Myocyte (in vitro differentiated cells): ENCODE measurements at places on chromosomes 5 and 9. TPM values are rescaled to one million over a fixed set of nuclear protein-coding genes. Genes with fewer than 3 reads are reported as not detected.

FANCG gene
- total RNA-seq, result 6.1 and 8.7 TPM in 2 replicates

CNTNAP3 gene
- 0.26 and 0.37 TPM in 2 replicates for total RNA-seq

C5orf46 gene
- total RNA-seq, result not detected in 2 replicates

LRRC19 gene
- not detected in 2 replicates for total RNA-seq

CNTNAP3B gene
- 0.03 and 0.05 TPM in 2 replicates for total RNA-seq

FLT4 gene
- total RNA-seq, result 0.75 and 2.4 TPM in 2 replicates

DNA sequence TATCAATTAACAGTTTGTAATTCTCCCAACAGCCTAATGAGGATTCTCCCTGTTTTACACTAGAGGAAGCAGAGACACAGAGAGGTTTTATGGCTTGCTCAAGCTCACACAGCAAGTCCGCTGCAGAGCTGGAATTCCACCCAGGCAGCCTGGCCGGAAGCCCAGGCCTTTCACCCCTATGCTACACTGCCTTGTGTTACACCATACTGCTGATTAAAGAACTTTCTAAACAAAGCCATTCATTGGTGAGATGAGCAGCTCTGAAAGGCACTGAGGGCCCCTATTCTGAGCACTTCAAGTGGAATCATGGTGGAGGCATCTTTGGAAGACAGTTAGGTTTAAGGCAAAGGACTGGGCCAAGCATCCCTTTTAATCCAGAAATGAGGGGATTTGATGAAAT, 14.7 kb upstream of the LARP1 start:
- DNase-seq, result no peak

DNA sequence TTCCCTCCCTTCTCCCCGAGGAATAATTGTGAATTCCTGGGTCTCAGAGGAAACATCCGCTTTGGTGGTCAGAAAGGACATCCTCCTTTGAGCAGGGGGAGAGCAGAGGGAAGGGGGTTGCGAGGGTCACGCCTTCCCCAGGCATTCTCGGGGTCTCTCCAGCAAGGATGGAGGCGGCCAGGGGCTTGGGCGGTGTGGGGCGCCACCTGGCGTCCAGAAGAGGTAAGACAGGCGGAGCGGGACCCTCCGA, 129.1 kb downstream of the KCNIP1 start:
- DNase-seq, result no peak

DNA sequence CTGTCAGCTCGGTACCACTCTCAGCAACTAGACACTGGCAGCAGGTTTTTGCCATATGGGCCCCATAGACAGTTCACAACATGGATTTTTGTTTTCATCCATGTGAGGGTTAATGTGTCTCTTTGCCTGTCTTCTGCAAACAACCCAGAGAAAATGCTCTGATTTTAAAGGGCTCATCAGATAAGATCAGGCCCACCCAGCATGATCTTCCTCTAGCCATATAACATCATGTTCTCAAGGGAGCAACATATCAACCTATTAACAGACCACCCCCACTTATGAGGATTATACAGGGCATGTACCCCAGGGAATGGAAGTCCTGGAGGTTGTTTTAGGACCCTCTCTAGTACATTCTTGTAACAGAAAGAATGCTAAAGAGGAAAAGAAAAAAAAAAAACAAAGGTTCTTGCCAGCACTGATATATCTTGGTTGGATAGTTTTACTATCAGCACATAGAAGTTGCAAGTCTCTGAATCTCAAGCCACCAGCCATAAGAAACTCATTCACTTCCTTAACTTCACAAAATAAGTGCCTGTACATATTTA, 1015.1 kb downstream of the TLE4 start:
- DNase-seq, result no peak

- no peak for DNase-seq
These were observed 8.2 kb upstream of the OR13D1 start for GRCh38 chr9:104686081-104686480.

GRCh38 chr9:125493384-125493783, 213.6 kb downstream of the MAPKAP1 start:
- DNase-seq, result no peak

GRCh38 chr9:116998305-116998704, 311.2 kb downstream of the TRIM32 start:
- DNase-seq, result peak; percentile 63

DNA sequence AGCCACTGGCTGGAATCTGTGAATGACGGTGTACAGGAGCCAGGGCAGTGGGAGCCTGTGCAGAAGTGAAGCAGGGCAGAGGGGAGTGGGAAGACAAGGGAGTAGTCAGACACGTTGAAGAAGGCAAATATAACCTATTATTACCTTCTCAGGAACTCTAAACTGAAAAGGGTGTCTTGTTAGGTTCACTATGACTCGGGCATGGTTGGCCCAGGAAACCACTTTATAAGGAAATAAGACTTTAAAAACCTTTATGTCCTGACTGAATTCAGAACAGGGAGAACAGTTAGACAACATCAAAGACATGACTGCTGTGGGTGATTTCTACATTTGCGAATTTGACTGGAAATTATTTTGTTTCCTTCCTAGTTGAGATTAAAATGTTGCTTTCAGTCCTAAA, 107.5 kb downstream of the ACER2 start:
- no peak for DNase-seq

DNA sequence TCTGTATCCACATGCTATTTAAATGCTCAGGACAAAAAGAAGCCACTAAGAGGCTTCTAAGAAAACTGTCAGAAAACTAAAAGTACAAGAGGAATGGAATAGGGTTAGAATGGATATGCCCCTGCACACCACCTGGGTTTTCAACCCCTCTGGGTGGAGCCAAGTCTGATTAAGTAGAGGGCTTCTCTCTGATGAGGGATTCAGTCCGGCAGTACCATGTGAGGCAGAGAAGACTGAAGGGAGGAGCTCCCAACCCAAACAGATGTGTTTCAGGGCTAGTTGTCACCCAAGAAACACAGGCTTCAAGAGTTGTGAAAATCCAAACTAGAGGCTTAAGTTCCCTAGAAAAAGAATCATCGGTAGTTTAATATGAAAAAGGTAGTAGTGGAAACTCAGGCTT, 12.5 kb downstream of the NREP start:
- no peak for DNase-seq

- no peak for DNase-seq
These were observed 50.8 kb downstream of the GABBR2 start for GRCh38 chr9:98657897-98658296.

DNA sequence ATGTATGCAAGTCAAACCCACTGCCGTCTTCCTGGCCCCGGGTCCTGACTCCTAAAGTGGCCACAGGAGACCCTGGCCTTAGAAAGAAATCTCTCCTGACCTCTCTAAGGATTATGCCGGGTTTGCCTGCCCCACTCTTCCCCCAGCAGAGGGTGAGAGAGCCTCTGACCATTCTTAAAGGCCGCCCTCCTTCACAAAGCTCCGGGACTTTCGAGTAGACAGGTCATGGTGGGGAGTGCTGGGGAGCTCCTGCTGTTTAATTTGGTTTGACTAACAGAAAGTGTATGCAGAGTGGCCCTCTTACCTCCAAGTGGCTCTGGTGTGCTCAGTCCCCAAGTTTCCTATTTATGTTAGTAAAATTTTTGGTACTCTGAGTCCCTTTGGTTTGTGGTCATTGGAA, 111.8 kb downstream of the LRRC70 start:
- DNase-seq, result no peak

- DNase-seq, result no peak
These were observed 220.2 kb downstream of the DMAC1 start for GRCh38 chr9:7579351-7579750.

DNA sequence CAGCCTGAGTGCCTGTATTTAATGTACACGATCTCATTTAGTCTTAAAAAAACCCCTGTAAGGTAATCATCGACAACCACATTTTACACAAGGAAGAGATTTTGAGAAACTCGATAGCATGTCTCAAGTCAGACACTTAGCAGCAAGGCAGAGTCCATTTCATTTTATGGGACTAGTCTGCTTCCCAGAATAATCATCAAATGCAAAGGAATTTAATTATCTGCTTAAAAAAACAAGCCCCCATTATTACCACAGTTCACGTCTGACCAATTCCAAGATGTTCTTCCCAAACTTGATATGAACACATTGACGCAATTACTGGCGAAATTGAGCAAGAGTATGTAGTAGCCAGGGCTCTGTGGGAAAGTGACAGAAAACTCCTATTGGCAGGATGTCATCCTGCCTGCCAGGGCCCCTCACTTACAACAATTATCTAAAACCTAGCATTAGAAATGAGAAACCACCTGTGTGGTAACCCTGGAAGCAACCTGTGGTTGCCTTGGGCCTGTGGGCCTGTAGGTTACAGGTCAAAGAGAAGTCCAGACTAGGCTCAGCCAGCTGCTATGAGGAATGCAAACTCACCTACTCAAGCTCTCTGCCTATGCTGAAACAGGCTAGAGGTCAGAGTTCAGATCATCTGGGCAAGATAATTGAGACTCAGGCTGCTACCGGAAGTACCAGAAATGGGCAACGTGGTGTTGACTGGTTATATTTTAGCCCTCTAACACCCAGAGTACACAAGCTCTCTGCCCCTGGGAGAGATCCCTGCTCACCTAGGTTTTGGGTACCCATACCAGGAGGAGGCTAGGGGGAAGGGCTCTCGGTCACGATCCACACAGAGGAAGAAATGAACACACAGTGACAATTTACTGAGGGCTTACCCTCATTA, 1.6 kb downstream of the B4GALT1 start:
- DNase-seq, result peak; percentile 49

DNA sequence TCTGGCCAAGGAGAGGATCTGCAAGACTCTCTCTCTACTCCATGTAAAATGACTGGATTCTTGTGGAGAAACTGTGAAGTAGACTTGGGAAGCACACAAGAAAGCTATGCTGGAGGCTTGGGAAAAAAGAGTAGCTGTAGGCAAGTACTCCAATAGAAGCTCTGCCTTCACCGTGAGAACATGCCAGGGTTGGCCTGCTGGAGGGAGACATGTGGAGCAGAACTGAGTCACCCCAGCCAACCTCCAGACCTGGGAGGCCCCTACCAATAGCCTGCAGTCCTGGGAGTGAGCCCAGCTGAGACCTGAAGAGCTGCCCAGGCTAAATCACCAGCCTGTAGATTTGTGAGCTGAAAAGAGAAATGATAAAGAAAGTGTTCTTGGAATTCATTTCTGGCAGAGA, 66.6 kb downstream of the DEPDC1B start:
- DNase-seq, result peak; percentile 21
